ENCODE measurements at places on chromosomes 12 and 14.

DNA sequence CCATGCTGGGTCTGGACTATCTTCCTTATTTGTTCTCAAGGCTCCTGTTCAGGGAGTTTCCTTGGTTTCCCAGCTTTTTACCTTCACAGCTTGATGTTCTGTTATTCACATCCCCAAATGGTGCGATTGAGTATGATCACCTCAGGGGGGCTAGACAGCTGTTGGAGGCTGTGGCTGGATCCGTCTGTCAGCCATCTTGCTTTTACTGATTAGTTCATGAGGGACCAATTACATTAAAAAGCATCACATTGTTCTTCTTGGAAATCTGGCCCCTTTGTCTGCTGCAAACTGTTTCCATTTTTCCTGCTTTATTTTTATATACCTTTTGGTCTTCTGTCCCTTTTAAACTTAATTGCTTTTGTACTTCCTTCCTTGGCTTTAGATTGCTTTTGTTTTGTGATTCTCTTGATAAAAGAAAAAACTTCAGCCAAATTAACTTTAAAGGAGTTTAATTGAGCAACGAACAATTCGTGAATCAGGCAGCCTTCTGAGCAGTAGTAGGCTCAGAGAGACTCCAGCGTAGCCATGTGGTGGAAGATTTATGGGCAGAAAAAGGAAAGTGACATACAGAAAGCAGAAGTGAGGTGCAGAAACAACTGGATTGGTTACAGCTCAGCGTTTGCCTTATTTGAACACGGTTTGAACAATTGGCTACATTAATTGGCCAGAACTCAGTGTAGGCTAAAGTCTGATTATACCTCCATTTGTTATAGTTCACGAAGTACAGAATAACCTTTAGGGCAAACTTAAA lies 208.7 kb downstream of the AEBP2 start:
- DNase-seq, result no peak

- DNase-seq, result no peak
These were observed 24.3 kb upstream of the TMEM106C start for GRCh38 chr12:47939009-47939601.

- DNase-seq, result no peak
These were observed 76.4 kb downstream of the PAPOLA start for GRCh38 chr14:96578619-96579018.

DNA sequence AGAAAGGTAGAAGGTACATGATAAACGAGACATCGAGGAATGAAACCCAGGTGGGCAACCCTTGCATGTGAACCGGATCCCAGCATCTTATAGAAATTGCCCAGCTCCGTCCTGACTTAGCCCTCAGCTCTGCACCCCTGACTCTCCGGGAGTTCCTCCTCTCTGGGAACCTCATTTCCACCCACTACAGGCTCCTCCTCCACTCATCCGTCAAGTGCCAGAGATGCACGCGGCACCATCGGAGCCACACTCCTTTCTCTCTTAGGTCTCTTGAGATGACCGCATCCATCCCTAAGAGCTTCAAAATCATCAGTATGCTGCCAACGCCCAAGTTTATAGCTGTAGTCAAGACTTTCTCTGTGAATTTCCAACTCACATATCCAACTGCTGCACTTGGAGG lies 84.7 kb downstream of the TTC7B start:
- DNase-seq, result no peak

GRCh38 chr12:2443776-2444175 lies 351.0 kb upstream of the FKBP4 start:
- no peak for DNase-seq

- DNase-seq, result no peak
These were observed 34.9 kb downstream of the WIF1 start for GRCh38 chr12:65086236-65086635.

DNA sequence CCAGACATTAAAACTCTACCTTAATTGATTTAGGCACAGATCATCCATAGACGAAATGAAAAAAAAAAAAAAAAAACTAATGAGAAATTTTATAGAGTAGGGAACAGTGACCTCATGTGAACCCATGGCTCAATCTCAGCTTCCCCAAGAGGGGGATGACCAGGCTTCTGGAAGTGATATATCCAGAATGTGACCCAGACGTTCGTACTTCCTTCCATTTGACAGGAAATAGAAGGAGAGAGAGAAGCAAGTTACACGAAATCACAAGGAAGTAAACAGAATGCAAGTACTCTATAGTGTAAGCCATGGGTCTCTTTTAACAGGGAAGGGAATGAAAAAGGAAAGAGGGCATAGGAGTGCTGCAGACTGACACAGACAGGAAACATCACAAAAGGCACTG lies 10.1 kb downstream of the FOXN3 start:
- DNase-seq, result no peak

- no peak for DNase-seq
These were observed 14.4 kb upstream of the HIP1R start for GRCh38 chr12:122820838-122821271.

- no peak for DNase-seq
These were observed 206.4 kb upstream of the FKBP4 start for GRCh38 chr12:2588345-2588744.

GRCh38 chr14:63666335-63666734 lies 24.7 kb upstream of the WDR89 start:
- no peak for DNase-seq

DNA sequence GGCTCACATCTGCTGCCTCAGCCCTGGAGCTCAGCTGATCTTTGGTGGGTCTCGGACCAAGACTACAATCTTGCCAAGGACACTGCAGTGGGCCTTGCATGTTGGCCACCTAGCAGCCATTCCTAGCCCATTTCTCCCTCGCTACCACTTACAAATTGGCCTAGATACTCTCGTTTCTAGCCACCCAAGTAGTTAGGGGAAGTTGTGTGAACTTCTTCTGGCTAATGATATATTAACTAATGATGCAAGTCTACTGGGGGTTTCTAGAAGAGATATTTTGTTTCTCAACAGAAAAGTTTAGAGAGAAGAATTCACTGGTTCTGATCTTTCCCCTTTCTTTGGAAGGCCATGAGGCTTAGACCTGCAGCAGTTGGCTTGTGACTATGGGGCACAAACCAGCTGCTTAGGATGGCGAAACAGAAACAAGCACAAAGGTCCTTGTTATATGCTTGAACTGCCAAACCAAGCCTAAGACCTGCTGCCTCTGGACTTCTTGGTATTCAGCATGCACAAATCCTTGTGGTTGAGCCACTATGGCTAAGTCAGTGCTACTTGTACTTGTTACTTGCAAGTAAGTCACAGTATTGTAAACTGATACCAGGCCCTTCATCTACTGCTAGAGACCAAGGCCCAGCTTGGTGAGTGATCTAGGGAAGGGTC lies 30.5 kb upstream of the GPATCH2L start:
- no peak for DNase-seq

- DNase-seq, result no peak
These were observed 7.2 kb downstream of the CD9 start for GRCh38 chr12:6207259-6207925.

GRCh38 chr12:4441355-4442335 lies 4.0 kb downstream of the FGF6 start:
- DNase-seq, result no peak

DNA sequence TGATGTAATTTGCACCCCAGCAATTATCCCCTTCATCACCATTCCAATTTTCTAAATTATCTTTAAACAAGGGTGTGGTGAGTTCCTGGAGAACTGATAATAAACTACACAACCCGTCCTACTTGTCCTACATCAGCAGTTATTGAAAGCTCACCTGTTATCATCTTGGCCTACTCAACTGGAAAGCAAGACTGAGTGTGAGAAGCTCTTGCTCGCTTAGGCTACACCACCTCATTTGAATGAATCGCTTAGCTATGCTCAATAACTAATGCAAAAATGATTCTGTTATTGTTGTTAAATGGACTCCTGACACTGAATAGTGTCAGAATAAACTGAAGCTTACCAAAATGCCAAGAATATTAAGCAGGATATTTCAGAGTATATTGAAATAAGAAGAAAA lies 115.4 kb upstream of the BTG1 start:
- no peak for DNase-seq

Measured in stimulated activated CD8-positive, alpha-beta memory T cell treated with anti-CD3 and anti-CD28 coated beads, Interleukin-15, amount 100 ng/mL, for 24 hours (primary cell).